GM04504 (cell line): ENCODE measurements at places on chromosomes 2 and 18.

- no peak for DNase-seq
These were observed 28.3 kb downstream of the PKP4 start for GRCh38 chr2:158484892-158485556.

- no peak for DNase-seq
These were observed 11.5 kb upstream of the LAPTM4A start for GRCh38 chr2:20062615-20063545.

- DNase-seq = no peak
These were observed 122.5 kb downstream of the RNF152 start for GRCh38 chr18:61770279-61770678.

- DNase-seq = no peak
These were observed 1033.0 kb upstream of the PIK3C3 start for GRCh38 chr18:40921845-40922629.

- no peak for DNase-seq
These were observed 69.8 kb upstream of the PDE1A start for GRCh38 chr2:182496596-182496995.

DNA sequence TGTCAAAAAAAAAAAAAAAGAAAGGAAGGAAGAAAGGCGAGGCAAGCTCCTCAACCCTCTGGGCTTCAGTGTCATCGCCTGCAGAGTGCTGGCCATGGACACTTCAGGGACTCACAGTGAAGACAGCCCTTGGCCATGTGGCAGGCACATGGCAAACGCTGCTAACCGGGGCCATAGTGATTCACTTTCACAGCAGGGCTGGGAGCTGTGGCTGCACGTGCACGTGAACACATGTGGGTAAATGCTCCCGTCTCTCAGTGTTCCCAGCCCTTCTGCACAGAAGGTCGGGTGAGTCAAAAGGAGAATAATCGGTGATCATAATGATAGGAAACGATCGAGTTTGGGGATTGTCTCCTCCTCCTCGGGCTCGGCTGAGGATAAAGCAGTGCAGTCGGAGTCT, 46.1 kb upstream of the UBE2F start:
- peak; percentile 75 for DNase-seq

GRCh38 chr2:207816546-207816945, 46.8 kb upstream of the FZD5 start:
- no peak for DNase-seq

GRCh38 chr2:120847700-120848321, 112.1 kb downstream of the GLI2 start:
- DNase-seq = no peak

- no peak for DNase-seq
These were observed 51.0 kb downstream of the SETBP1 start for GRCh38 chr18:44731530-44732237.

DNA sequence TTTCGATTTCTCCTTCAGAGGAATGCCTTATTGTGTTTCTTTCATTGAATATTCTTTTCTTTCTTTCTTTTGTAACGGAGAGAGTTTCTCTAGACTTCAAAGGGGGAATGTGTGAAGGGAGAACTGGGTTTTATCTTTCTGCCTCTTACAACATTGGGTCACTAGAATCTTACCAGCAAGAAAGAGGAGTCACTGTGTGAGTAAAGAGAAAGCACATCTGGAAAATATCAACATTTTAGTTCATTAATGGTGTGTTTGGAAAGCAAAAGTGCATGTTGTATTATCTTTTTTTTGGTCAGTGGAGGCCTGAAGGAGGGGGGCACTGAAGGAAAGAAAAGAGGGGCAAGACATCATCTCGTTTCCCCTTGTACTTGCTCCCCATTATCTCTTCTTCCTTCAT, 86.6 kb upstream of the THOC1 start:
- DNase-seq = no peak

DNA sequence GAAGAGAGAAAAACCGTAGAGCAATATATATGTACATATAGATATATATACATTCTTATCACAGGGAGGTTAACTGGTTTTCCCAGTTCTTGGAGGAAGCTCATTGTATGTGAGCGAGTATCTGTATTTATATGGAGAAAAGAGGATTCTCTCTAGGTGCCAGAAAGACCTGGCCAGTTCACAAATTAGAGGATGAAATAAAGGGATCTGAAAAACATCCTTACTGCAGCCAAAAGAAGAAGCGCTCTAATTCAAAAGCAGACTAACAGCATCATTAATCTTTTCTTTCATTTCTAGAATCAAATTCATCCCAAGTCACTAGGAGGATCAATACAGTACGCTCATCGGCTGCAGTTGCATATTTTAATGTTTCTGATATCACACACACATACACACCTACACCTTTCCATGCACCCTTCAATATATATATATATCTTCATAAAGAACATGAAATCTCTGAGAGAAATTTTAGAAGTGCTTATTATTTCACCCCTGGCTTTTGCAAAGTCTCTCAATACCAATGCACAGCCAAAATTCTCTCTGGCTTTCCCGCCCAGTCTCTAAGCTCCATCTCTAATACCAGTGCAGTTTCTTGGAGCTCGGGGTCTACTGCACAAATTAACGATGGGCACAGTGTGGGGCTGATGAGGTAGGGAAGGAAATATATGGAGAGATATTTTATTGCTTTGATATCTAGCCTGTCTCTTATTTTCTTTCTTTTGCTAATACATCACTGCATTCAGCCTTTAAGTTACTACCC, 731 bp downstream of the NRXN1 start:
- DNase-seq = no peak

DNA sequence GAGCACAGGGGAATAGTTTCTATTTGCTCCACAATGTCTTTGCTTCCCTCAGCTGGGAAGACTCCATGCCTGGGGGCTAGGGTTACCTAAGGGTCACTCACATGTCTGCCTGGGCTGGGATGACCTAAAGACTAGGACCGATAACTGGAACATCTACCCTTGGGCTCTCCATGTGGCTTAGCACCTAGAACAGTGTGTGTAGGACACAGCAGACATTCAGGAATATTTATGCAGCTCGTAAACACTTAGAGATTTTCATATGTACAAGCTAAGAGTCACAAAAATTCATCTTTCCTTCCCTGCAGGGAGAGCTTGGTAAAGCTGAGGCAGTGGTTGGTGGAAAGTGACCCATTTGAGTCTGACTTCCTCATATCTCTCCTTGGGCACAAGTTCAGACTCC, 55.8 kb downstream of the FBLN7 start:
- no peak for DNase-seq

- DNase-seq = no peak
These were observed 58.6 kb downstream of the LCLAT1 start for GRCh38 chr2:30505500-30506180.

GRCh38 chr18:79625924-79626561, 53.6 kb upstream of the CTDP1 start:
- DNase-seq = no peak
